ENCODE measurements at places on chromosomes 6 and 20. TPM values are rescaled to one million over a fixed set of nuclear protein-coding genes. Genes with fewer than 3 reads are reported as not detected.

The CST2 gene
- total RNA-seq = not detected

The STX11 gene
- total RNA-seq = 17.2 TPM

The PTPRK gene
- 33.7 TPM for total RNA-seq

- no peak for DNase-seq
Measured at GRCh38 chr20:53652090-53652858, 58.6 kb upstream of the ZNF217 start.

DNA sequence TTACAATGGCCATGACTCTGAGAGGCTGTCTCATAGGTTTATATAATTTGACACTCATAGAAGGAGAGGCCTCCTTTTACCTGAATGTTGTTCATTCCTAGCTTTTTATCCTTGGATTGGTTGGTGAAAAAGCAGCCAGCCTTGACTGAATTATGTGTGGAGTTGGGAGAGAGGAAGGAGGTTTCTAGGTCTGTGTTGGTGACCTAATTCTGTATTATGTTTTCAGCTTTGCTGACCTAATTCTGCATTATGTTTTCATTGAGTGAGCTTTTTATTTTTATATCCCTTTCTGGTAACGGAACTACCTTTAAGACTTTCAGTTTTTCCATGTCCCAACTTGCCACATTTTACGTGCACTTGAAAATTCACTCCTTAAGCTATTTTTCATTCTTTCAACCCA, 59.1 kb upstream of the RNF144B start:
- no peak for DNase-seq

GRCh38 chr6:16816891-16817290, 55.6 kb upstream of the ATXN1 start:
- no peak for DNase-seq

DNA sequence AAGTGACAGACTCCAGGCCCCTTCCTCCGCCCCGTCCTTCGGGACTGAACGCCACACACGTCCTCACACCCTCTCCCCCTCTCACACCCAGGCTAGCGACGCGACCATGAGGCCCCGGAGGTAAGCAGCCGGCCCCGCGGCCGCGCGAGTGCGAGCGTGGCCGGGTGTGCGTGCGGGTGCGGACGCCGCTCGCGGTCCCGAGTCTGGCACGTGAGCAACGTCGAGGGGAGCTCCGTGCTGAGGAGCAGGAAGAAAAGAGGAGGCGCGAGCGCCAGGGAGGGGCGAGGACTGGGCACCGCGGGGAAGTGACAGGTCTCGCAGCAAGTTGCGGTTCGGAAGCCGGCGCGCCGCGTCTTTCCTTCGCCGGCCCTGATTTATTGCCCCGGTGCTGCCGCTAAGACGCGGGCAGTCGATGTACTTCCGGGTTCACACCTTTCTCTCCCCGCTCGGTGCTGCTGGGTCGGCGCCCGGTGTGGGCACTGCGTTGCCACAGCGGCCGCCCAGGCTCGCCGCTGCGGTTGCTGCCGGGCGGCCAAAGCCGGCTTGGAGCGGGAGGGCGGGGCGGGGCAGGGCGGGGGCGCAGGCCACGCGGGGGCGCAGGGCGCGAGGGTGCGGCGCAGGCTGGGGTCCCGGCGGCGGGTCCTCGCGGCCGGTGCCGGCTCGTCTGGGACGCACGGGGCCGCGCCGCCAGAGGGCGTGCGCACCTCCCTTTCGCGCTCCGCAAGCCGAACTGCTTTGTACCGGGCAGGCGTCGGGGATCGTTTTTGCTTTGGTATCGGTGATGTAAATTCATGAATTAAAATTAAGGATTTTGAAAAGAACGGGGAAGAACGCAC, 15.8 kb upstream of the LIN28B start:
- no peak for DNase-seq

DNA sequence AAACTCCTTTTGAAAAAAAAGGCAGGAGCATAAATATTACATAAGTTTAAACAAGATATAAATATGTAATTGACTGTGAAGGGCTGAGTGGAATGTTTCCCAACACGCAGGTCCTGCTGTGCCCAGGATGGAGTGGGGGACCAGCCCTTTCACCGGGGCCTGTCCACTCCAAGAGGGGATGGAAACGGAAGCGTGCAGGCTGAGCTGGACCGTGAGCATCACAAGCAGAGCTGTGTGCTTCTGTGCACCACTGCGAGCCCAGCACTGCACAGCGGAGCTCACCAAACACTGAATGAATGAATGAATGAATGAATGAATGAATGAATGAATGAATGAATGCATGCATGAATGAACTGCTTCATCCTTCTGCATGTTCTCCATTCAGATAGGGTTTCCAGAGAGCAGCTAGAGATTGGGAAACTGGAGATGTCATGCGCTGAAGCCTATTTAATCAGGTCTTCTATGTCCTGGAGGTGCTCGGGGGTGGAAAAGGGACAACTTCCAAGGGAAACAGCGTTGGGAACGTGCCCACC, 157.7 kb downstream of the ANKRD60 start:
- DNase-seq = no peak

DNA sequence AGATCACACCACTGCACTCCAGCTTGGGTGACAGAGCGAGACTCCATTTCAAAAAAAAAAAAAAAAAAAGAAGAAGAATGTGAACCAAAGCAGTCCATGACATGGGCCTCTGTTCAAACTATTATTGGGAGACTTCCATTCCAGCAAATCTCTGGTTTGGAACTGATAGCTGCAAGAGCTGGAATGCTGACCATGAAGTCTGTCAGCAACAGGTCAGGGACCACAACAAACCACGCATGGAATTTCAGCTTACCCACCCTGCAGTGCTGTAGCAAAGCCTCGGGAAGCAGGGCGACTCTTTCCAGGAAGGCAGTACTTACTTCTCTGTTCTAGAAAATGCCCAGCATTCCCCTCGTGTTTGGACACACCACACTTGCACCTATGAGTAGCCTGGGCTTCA, 34.1 kb upstream of the TBC1D7 start:
- DNase-seq = no peak

GRCh38 chr20:35698298-35699126, 640 bp downstream of the NFS1 start:
- DNase-seq = no peak

DNA sequence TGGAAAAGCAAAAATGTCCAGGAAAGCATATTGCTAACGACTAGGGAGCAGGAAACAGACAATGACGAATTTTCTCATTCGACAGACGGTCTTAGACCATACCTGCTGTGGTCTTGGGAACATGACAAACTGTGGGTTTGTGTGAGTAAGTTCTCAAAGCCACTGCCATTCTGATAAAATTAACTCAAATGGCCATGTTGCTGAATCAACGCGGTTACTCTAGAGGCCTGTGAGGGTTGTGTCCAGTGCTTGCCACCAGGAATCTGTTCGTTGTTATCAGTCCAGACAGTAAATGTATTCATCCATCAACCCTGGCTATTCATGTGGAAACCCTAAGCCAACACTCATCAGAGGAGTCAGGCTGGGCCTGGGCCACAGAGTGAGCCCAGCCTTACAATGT, 124.3 kb downstream of the MYLK4 start:
- DNase-seq = no peak

DNA sequence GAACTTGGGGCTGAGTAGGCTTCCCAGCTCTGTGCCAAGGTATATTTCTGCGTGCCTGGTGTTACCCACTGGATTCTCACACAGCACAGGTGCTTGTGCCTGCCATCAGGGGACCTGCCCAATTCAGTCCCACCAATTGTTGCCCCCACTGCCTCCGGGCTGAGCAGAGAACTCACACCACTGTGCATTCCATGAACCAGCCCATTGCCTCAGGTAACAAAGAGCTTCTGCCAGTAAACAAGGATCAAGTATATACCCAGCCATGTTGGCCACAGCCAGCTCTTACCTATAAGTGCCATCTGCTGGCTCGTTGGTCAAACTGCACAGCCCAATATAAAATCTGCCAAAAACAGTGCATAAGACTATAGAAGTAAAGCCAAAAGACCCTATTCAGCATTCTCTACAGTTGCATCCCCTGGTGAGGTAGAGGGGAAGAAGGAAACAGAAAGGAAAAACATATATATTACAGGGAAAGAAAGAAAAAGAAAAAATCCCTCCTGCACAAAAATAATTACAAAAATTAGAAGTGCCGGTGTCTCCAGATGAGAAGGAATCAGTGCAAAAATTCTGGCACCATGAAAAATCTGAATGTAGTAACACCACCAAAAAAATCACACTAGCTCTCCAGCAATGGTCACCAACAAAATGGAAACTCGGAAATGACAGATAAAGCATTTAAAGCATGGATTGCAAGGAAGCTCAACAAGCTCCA, 241.4 kb downstream of the IBTK start:
- DNase-seq = no peak

DNA sequence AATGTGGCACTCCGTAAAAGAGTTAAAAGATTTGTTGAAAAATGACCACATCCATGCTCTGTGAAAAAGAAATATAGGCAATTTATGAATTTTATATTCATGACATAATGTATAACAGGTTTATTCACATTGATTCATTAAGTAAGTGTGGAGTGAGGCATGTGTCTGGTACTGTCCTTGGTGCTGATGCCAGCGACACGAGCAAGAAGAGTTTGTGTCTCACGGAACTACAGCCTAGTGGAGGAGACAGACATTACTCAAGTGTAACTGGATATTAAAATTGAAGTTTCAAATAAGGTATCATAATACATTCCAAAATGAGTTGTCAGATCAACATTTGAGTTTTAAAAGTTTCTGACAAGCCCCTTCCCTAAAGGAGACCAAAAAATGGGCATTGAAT, 158.2 kb upstream of the PRND start:
- DNase-seq = no peak

GRCh38 chr6:7540595-7540994, 876 bp upstream of the DSP start:
- DNase-seq = no peak

DNA sequence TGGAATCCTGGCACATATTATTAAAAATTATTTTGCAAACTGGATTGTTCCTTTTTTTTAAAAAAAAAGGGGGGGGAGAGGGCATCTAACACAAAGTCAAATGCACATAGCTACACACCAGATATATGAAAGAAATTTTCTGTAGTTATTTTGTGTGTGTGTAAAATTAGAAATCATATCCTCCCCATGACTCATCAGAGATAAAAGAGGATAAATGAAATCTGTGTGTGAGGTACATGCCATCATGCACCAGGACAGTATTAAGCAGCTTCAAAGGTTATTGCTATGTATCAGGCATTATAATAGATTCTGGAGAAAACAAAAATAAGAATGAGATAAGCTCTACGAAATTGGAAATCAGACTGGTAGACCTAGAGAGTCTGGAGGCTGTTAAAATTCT, 5.2 kb downstream of the BTBD9 start:
- no peak for DNase-seq

GRCh38 chr20:1871807-1872458, 23.3 kb upstream of the SIRPA start:
- DNase-seq = no peak

GRCh38 chr6:379410-380181, 12.0 kb upstream of the IRF4 start:
- no peak for DNase-seq

DNA sequence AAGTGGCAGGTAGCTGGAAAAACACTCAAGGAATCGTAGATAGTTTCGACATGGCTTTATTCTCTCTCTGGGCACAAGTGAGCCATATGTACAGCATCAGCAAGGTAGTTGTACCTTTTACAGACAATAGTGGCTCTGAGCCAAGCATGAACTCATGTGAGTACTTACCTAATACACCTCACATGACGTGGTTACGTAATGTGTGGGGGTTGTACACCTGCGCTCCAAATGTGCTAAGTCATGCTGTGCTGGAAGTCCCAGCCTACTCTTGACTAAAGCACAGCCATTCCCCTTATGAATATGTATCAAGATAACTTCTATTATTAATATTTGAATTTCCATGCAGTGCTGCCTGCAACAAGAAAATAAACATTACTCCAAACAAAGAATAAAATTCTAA, 78.8 kb upstream of the HMGN3 start:
- no peak for DNase-seq

DNA sequence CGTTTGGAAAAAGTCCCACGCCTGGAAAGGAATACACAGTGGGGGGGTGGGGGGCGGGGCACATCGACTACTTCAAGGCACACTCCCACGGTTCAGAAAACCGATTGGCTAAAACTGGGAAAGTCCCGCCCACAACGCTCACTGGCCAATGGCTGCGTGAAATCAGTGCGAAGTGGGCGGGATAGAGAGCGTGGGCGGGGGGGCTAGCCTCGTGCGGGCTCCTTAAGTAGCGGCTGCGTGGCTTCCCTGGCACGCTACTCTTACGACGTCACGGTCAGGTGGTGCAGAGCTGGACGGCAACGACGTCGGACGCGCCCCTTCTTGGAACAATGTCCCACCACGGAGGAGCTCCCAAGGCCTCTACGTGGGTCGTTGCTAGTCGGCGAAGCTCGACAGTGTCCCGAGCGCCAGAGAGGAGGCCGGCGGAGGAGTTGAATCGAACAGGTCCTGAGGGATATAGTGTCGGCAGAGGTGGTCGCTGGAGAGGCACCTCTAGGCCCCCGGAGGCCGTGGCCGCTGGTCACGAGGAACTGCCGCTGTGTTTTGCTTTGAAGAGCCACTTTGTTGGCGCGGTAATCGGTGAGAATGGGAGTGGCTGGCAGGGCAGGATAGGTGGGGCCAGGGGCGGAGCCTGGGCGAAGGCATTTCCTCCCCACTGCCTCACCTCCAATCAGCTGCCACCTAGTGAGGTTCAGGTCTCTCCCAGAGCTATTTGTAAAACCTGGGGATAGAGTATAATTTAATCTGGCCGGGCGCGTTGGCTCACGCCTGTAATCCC, at the start of gene DDX43:
TSS of gene DDX43 (plus strand) at position 252 of the 778 bp plus-strand sequence. CDS start at position 330, 78 bp downstream.
- peak; percentile 55 for DNase-seq

DNA sequence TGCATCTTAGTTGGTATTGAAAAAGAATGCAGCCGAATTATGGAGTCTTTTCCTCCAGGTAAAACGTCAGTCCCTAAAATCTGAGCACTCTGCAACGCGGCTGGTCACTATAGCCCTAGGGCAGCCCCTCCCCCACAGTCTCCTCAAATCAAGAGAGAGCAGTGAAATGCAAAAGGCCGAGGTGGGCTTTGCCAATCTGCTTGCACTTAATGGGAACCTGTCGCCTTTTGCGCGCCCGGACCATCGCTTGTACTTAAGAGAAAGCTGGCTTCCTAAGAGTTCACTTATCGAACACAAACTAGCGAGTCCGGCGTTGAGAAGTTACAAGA, 447 bp downstream of the MCM3 start:
- DNase-seq = no peak

DNA sequence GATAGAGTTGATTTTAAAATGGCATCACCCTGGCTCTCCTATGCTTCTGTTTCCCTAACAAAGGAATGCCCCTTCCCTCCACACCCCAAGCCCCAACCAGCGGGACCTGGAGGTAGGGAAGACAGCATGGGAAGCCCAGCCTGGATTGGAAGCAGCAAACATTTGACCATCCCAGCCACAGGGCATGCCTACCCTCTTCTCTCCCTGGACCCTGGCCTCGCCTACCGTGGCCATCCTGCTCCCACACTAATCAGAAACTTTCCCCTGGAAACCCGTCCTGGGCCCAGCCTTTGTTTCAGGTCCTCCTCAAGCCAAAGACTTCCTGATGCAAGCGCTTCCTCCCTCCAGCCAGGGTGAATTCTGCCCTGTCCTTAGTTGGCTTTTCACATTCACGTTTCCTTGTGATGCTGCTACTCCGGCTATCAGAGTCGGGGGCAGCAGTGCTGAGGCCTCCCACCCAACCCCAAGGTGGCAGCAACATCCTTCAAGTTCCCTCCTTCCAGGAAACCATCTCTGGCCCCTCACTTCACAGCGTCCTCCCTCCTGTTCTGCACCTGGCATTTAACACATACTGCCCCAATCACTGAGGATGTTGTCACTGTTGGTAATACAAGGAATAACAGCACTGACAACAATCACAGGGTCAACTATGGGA, 18.2 kb upstream of the ANGPT4 start:
- no peak for DNase-seq
